ENCODE measurements at places on chromosomes 6 and 20. TPM values are rescaled to one million over a fixed set of nuclear protein-coding genes. Genes with fewer than 3 reads are reported as not detected.

CCN5 gene
- total RNA-seq = not detected

GRCh38 chr20:45771182-45771759 is 20.4 kb downstream of the WFDC3 start:
- peaks cover 5% of the 10 kb centered on the region for H3K27me3 ChIP-seq
- H3K27ac ChIP-seq = peak overlapping the region; percentile 28
- no peaks in the 10 kb centered on the region for H3K36me3 ChIP-seq

DNA sequence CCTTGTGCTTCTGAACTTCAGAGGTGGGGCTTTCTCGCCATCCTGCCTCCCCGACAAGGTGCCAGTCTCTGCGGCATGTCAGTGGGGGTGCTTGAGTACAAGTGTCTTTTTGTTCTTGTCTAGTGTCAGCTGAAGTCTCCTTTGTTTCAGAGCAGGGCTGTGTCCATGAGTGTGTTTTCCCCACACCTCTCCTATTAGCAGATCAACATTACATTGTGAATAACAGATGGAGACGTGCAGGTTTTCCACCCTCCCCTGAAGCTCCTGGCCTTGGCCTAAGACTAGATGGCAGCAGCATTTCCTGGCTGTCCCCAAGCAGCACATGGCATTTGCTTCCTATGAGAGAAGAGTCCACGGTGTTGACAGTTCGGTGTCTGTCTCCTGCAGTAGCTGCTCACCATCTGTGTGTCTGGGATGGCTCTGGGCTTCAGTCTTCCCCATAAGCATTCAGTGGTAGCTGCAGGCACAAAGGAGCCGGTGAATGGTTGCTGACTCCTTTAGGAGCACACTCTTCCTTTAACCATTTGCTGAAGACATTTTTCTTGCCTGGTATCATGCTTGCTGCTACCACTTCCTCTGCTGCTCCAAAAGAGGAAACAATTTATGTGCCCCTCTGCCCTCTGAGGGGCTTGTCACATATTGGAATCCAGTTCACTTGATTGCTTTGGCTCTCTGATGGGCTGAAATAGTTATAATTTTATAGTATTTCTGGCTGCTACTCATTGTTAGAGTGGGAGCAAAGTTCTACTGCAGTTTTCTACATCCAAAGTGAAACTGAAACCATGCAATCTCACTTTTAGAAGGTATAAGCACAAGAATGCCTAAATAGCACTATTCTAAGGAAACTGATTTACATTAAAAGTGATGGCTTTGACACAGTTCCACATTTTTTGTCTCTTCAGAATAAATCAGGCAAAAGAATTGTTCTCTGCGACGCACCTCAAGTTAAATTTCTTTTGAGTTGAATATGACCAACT is 913.0 kb downstream of the C6orf118 start:
- H3K27me3 ChIP-seq = no peaks in the 10 kb centered on the region
- peaks cover 2% of the 10 kb centered on the region for H3K36me3 ChIP-seq
- H3K4me3 ChIP-seq = peak overlapping the region; percentile 56

F13A1 gene
- 1.3 TPM for total RNA-seq

ADAM33 gene
- total RNA-seq = not detected

DNA sequence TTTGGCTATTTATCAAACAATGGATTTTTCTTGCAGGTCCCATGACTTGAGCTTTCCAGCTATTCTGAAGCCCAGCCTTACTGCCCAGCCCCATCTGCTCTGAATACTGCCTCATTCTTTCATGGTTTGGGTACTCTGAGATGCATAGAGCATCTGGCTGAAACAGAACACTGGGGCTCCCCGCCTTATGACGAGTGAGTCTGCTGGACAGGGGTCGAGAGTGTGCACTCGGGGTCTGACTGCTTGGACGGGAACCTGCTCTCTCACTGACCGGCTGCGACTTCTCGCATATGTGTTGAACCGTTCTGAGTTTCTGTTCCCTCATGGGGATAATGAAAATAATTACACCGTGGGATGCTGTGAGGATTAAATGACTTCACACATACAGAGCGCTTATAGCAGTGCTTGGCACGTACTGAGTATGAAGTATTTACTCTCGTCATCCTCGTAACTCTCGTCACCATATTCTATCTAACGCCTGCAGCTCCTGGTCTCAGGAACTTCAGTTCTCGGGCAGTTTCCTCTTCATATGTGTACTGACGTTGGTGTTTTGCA is 59.5 kb upstream of the MPC1 start:
- H3K4me1 ChIP-seq = peaks cover 9% of the 10 kb centered on the region
- H3K4me3 ChIP-seq = no peak overlapping the region
- DNase-seq = no peak
- H3K36me3 ChIP-seq = no peaks in the 10 kb centered on the region

- DNase-seq = no peak
- no peak overlapping the region for H3K27ac ChIP-seq
- no peaks in the 10 kb centered on the region for H3K27me3 ChIP-seq
- no peaks in the 10 kb centered on the region for H3K36me3 ChIP-seq
- H3K4me1 ChIP-seq = peaks cover 23% of the 10 kb centered on the region
Measured at GRCh38 chr6:6624269-6624990, 35.9 kb downstream of the LY86 start.

Measured in naive thymus-derived CD8-positive, alpha-beta T cell (primary cell).